ENCODE measurements at places on chromosomes 11 and 22.

DNA sequence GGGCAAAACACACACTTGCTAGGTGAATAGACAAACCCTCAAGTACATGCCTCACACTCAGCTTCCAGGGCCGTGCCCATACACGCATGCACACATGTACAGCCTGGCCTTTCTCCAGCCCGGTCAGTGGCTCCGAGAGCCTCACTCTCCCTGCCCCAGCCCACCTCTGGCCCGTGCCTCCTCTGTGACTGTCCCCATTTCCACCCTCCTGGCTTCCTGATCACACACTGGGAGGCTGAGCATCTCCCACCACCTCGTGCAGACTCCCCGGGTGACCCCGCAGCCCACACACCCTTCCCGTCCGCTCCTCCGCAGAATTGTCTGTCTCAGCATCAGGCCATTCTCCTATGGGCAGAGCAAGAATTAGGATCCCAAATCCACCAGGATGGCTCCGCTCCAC, 634.1 kb downstream of the TBC1D22A start:
- DNase-seq, result no peak

- DNase-seq, result no peak
Measured at GRCh38 chr11:35905646-35906276, 38.1 kb upstream of the LDLRAD3 start.

DNA sequence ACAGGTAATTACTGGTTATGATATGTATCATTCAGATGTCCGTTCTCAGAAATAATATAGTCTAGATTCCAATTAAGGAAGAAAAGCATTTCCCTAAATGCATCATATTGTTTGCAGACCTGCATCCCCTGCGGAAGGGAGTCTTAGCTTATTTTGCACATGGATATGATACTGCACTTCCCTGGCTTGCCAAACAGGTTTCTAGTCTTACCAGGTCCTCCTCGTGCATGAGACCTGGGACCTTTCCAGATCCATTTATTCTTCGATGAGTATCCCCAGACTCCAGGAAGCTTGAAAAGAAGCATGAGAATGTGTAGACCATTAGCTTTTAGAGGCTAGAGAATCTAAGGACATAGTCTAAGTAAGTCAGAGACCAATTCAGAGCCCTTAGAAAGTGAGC, 30.6 kb downstream of the CYB5R2 start:
- no peak for DNase-seq

DNA sequence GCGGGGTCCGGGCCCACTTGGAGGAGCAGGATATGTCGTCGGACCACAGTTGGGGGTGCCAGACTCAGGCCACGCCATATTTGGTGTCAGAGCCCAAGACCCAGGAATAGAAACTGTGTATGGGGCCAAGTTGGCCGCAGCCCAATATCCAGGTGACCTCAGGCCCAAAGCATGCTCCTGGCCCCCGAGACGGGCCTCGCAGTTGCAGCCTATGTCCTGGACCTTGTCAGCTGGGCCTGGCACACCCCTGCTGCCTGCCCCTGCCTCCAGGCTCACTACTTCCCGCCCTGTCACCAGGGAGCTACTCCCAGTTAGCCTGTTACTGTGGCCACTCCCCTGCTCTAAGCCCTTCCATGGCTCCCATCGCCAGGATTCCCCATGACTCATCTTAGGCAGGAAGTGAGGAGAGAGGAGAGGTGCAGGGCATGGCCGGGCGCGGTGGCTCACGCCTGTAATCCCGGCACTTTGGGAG, 23.1 kb downstream of the A4GALT start:
- DNase-seq, result no peak
